ENCODE measurements at places on chromosomes 16 and 17.

DNA sequence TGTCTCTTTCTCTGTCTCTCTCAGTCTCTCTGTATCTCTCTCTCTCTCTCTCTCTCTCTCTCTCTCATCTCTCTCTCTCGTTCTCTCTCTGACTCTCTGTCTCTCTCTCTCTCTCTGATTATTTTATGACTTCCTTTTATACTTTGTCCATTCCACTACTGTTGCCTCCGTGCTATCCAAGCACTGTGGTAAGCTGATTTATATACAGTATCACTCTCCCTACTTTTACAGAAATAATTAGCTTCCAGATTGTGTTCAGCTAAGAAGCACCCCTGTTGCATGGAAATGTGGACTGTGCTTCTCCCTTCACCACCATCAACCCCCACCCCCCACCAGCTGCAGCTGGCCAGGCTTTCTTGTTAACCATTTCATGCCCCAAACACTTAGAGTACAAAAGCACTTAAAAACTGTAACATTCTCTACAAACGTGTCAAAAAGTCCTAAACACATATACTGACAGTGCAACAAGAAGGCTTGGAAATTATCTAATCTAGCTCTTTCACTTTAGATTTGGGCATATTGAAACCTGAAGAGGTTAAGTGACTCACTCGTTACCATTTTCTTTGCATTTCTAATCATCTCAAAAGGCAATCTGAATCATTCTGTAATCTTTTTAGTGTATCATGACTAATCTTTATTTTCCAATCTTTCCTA lies 11.6 kb upstream of the TMEM100 start:
- no peak for DNase-seq

DNA sequence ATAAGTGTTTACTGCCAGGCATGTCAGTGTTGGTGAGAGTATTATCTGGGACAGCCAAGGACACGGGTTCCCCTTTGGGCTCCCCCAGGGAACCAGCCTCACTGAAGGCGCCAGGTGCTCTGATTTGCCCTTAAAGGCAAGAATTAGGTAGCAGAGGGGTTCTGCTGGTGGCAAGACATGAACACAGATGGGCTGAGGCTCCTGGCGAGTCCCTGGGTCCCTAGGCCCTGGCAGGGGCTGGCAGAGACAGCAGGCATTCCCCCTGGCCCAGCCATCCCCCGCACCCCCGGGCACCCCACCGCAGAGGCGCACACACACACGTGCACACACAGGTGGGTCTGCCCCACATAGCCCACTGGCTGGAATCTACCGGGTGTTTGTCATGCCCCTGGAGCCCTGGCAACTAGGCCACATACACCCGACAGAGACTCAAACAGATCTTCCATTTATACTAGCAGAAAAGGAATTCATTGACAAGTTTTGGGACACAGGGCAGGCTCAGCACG lies 153.3 kb downstream of the C16orf78 start:
- no peak for DNase-seq

- DNase-seq = no peak
Measured at GRCh38 chr16:78852081-78852635, 748.4 kb downstream of the MAF start.

- DNase-seq = peak; percentile 25
Measured at GRCh38 chr17:2090210-2090641, 35.3 kb downstream of the HIC1 start.

DNA sequence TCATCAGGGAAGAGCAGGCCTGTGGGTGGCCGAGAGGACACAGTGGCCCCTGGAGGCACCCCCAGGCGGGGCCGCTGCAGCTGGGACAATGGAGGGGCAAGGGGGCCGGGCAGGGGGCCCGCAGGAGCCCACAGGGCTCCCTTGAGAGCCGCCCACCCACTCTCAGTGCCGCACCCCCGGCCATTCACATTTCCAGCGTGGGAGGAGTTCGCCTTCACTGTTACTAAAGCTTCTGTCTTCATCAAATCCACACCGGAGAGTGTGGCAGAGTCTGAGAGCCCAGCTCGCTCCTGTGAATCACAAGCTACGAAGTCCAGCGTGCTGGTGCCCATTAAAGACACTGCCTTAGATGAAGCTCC lies 20.9 kb upstream of the PVALEF start:
- DNase-seq = no peak

GRCh38 chr16:88063211-88063773 lies 112.1 kb downstream of the BANP start:
- DNase-seq = no peak

Data from hematopoietic multipotent progenitor cell treated with erythropoietin and hydrocortisone succinate and interleukin-3 and kit ligand, for 4 days (in vitro differentiated cells).